HL-60 (cell line): ENCODE measurements at places on chromosomes 1 and 21.
A peak's percentile ranks its signal among the peaks of the same experiment; 100 is the strongest.

- no peak for DNase-seq
Observed at GRCh38 chr1:224920930-224921329, 8.5 kb upstream of the DNAH14 start.

GRCh38 chr1:176552999-176553398, 90.0 kb downstream of the PAPPA2 start:
- no peak for DNase-seq

GRCh38 chr1:17692645-17693044, 62.5 kb upstream of the ACTL8 start:
- DNase-seq = no peak

GRCh38 chr1:68495532-68495931, 1.4 kb downstream of the DEPDC1 start:
- no peak for DNase-seq

DNA sequence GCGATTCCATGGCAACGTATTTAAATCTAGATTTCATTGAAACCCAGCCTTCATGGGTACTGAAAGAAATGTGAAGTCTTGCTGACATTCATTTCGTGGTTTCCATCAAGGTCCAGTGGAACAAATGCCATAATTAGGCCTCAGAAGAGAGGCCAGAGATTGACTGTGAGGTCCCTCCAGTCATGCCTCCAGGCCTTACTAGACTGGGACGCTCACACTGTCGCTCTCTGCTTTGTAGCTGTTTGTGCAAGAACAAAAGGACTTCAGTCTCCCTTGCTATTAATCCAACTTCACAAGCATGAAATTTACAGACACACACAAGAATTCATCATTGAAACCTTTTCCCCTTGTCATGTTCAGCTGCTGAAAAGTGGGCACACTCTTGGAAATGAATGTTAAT, 180.4 kb upstream of the FOXD3 start:
- no peak for DNase-seq

DNA sequence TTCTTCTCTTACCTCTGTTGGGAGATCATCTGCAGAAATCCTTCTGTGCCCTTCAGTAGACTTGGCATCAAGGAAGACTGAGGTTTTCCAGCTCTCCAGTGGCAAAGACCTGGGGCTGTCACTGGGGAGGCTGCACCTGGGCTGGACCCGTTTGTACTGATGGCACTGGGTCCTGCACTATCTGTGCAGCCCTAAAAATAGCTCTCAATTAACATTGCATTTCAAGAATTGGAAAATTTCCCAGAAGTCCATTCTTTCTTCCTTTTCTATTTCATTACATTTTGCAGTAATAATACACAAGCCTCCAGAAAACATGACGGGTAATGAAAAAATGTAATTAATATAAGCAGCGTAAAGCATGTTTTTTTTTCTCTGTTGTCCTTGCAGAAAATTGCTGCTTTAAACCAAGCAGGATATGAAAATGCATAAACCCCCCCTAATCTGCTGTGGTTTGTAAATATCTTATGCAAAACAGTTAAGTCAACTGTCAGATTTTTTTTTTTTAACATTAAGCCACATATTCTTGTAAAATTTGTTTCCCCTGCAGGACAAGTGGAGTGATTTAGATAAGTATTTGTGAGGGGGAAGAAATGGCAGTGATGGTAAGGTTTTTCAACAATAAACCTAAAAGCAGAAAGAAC, 64.9 kb downstream of the LMO4 start:
- DNase-seq = no peak

DNA sequence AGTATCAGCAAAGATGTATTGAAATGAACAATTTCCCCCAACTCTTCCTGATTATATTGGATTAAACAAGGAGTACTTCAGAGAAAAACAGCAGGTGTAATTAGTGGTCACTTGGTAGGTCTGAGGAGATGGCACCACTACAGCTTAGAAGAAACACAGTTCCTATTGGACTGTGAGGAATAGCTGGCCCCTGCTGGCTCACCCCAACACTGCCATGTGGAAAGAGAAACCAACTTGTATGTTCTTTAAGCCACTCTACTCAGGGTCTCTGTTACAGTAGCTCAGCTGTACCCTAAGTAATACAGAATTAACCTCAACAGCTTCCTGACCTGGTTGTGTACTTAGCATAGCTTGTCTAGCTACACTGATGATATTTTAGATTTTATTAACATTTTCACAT, 26.5 kb upstream of the MTR start:
- DNase-seq = no peak

- DNase-seq = no peak
Observed at GRCh38 chr1:206921772-206922265, at the start of gene FCMR. Gene FCMR, minus strand, starts transcription at chr1:206921941. Its CDS starts 87 bp downstream, at chr1:206921854.

DNA sequence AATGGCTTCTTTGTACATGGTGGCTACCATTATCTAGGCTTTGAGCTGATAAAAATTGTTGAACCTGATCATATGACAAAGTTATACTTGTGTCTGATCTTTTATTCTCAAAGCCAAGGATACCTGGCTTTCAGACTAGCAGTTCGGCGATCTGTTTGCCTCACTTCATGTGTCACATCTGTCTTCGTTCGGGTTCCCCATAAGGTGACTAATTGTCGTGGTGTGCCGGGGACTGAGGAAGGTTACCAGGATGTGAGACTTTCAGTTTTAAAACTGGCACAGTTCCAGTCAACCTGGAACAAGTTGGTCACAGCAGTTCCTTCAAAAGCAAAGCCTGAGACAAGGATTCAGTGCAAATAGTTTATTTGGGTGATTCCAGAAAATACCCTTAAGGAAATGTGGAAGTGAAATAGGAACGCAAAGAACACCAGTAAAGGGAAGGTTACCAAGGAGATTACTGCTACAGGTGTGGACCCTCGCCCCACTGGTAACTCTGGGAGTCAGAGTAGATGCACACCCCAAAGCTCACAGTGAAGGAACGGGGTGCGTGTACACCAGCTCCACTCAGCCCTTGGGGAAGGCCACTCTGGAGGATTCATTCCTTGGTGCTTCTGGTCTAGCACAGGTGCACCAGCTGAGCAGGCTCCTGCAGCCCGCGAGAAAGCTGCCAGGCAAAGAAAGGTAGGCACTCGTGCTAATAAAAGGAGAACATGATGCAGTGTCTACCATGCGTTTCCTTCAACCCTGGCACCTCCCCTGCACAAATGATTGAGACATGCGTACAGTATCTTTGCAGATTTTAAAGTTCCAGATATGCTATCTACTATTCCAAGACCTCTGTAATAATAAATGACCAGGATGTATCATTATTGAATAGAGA, 69.0 kb downstream of the VWA5B1 start:
- DNase-seq = no peak

- no peak for DNase-seq
Observed at GRCh38 chr21:31052489-31053142, 14.3 kb upstream of the KRTAP19-8 start.

DNA sequence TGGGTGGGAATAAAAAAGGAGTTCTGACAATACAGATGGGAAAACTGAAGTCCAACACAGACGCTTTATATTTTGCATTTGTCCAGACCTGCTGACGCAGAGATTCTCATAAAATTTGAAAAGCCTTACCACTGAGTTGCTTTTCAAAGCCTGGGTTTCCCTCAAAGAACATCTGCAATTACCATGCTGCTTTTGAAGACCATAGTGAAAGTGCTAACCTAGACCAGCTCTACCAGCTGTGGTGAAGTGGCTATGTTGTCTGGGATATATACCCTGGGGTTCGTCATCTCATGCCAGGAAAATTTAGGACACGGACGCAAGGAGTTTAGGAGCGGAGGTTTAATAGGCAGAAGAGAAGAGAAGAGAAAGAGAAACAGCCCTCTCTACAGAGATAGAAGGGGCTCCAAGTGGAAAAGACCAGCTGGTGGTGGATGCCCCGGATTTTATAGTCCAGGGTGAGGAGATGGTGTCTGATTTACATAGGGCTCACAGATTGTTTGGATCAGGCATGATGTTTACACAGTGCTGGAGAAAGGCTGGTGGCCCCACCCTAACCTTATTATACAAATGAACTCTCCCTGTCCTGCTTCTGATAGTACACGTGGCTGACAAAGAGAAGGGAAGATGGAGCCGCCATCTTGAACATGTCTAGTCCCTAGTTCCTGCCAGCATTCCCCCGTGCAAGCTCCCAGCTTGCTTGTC, 73.8 kb downstream of the AK4 start:
- DNase-seq = no peak

- no peak for DNase-seq
Observed at GRCh38 chr1:24861821-24862727, 68.0 kb downstream of the RUNX3 start.

DNA sequence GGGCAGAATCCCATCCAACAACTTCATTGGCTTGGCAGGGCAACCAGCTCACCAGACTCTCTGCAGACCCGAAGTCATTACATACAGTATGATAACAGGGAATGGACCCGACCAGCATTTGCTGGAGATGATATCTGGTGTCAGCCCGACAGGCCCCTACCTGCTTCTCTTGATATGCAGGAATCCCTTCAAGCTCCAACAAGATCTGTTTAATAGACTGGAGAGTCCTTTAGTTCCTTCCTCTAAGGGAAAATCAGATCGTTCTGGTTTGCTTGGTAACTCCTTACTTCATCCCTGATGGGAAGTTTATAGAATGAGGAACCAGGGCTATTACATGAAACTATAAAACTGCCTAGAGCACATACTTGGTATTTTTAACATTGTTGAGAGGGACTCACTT, 61.2 kb downstream of the EDARADD start:
- no peak for DNase-seq

DNA sequence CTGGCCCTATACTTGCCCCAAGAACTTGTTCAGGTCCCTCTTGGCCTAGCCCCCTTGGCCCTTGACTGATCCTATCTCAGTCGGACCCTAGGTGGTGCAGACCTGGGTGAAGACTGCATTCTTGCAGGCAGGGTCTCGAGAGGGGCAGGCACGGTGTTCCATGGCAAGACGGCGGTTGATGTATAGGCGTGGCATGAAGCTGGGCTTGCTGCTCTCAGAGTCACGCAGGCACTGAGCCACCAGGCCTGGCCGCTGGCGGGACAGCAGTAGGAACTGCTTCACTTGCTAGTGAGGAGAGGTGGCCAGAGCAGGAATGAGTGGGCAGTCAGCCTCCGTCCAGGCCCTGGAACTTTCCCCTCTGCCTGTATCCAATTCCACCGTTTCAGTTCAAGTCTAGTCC, 3.8 kb downstream of the HECTD3 start:
- DNase-seq = no peak

DNA sequence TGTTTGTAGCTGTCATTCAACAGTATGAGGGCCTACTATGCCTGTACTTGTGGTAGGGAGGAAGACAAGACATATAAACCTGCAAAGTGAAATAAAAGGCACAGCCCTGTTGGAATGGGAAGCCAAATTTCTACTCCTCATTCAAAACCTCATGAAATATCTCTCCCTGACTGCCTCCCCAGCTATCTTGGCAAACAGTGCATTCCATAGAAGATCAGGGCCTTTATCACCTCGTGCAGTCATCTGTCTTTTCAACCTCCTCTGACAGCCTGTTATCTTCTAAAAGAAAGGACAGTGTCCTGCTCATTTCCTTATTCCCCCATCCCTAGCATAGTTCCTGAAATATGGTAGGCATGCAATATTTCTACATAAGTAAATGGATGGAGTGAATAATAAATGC, 71.0 kb downstream of the SH3GLB1 start:
- DNase-seq = no peak

GRCh38 chr1:110008971-110009565, 24.5 kb downstream of the AHCYL1 start:
- DNase-seq = no peak

- peak; percentile 50 for DNase-seq
Observed at GRCh38 chr1:241639623-241640148, 483 bp downstream of the CHML start.

DNA sequence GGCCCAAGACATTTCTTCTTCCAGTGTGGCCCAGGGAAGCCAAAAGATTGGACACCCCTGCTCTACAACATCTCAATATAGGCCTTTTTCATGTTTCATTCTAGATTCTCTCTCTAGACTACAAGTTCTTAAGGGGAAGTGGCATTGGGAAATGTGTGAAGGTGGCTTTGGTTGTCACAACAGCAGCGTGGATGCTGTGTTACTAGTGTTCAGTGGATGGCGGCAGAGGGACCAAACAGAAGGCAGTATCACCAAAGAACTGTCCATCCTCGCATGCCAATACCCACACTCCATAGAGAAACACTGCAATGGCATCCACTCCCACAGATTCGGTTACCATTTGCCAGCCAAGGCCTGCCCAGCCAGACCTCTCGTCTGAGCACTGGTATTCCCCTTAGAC, 24.3 kb upstream of the IFNAR2 start:
- DNase-seq = peak; percentile 87

DNA sequence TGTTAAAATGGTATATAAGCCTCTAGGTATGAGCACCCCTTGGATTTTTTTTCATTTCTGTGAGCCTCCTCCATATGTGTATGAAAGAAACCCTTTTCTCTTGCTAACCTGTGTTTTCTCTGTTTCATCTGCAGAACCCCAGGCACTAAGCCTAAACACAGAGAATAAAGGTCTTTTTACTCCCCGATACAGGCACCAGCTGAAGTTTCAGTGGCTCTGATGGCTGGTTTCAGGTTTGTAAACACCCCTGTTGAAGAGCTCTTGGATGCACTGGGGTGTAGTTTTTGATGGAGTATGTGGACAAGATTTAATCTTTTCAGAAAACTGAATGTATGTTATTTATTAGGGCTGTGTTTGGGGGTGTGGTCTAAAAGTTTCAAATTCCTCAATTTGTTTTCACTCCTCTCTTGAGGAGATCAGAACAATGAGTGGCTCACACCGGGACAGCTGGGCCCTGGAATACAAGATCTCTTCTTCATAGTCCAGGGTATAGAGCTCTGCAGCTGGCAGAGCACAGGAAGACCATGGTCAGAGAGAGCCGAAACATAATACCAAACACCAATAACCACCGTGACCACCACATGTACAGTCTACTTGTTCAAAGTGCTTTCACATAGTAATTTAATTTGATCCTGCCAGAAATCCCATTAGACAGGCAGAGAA, 50.2 kb upstream of the VTCN1 start:
- DNase-seq = no peak

DNA sequence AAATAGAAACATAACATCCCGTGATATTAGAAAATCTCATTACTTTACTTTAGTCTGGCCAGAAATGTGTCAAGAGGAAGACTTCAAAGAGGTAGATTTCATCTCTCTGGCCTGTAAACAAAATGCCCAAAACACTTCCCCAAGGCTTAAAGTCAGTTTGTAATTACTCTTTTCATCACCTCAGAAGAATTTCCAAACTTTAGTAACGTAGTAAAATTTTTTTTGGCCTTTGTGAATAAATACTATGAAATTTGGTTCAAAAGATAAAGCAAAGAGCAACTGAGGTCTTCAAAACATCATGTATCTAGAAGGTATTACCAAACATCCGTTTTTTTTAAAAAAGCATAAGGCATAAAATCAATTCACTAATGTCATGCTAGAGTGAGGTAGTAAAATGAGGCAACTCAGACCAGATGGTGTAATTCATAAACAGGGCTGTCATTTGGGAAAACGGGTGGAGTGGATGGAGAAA, 51.4 kb downstream of the LEPR start:
- DNase-seq = no peak

DNA sequence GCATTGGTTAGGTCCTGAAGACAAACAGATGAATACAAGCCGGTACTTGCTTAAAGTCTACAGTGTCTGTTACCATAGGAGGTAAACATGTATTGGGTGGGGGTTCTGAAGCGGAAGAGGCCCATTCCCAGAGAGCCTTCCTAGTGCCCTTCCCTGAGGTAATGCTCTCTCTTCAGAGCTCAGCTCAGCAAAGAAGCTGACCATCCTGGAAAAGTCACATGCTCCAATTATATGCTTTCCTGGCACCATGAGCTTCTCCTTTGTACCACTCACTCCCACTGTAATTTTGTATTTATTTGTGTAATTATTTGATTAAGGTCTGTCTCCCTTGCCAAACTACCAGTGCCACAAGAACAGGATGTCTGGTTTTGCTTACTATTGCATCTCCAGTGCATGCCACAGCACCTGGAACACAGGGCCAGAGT, 42.0 kb downstream of the RAB3B start:
- no peak for DNase-seq

GRCh38 chr1:6133146-6133895, 46.8 kb downstream of the CHD5 start:
- no peak for DNase-seq
